CD4-positive, alpha-beta T cell treated with Interferon alpha-2 for 1 hour (primary cell): ENCODE measurements at places on chromosomes 13 and 19.

- no peak for DNase-seq
Observed at GRCh38 chr19:1507192-1507660, 5.6 kb downstream of the ADAMTSL5 start.

DNA sequence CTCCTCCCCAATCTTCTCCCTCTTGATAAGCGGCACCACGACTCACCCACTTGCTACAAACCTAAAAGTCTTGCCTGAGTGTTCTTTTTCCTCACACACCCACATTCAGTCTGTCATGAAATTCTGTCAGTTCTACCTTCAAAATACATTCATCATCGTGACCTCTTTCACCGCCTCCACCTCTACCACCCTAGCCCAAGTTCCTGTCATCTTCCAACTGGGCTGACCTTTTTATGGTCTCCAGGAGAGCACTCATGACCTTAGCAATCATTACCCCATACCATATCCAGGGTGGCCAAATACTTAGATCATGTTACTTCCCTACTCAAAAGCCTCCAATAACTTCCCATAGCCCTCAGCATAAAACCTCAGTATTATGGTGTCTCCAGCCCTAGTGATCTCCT, 110.4 kb upstream of the TSC22D1 start:
- no peak for DNase-seq

GRCh38 chr13:110306960-110307766, at the start of the genes COL4A1 and COL4A2:
TSS of gene COL4A1 (minus strand) at chr13:110307157. CDS start at chr13:110307027, 130 bp downstream.
TSS of gene COL4A2 (plus strand) at chr13:110307284. CDS start at chr13:110307904, 620 bp downstream.
- no peak for DNase-seq

GRCh38 chr13:48901781-48902180, 73.9 kb upstream of the FNDC3A start:
- DNase-seq: no peak

GRCh38 chr13:100234524-100235136, 145.7 kb downstream of the PCCA start:
- no peak for DNase-seq
